ENCODE measurements at places on chromosomes 12 and 14.

GRCh38 chr12:57772429-57773322, at the start of gene EEF1AKMT3:
Gene EEF1AKMT3, plus strand, starts transcription at chr12:57772614. Its CDS starts 111 bp downstream, at chr12:57772725.
- DNase-seq = no peak

DNA sequence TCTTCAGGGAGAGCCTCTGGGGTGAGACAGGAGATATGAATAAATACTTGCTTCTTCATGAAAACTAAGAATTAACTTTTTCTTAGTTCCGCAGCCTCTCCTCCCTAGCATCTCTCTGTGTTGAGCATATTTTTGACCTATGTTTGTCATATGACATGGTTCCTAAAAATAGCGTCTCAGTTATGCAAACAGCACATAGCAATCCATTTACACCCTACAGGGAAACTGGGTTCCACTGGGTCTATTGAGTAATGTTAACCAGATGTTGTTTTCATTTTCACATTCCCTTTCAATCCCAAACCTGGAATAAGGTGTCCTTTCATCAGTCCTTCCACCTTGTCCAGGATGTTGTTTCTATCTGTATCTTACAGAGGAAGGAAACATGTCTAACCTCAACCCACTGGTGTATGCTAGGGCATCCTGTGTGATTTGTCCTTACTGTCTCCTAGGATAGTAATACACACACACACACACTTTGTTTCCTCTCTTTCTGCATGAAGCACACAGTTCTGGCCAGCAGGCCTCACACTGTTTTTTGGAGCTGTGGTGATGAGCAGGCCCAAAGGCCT, 1543.5 kb downstream of the AACS start:
- no peak for DNase-seq

- DNase-seq = no peak
Measured at GRCh38 chr12:98453070-98453469, 62.3 kb upstream of the TMPO start.

DNA sequence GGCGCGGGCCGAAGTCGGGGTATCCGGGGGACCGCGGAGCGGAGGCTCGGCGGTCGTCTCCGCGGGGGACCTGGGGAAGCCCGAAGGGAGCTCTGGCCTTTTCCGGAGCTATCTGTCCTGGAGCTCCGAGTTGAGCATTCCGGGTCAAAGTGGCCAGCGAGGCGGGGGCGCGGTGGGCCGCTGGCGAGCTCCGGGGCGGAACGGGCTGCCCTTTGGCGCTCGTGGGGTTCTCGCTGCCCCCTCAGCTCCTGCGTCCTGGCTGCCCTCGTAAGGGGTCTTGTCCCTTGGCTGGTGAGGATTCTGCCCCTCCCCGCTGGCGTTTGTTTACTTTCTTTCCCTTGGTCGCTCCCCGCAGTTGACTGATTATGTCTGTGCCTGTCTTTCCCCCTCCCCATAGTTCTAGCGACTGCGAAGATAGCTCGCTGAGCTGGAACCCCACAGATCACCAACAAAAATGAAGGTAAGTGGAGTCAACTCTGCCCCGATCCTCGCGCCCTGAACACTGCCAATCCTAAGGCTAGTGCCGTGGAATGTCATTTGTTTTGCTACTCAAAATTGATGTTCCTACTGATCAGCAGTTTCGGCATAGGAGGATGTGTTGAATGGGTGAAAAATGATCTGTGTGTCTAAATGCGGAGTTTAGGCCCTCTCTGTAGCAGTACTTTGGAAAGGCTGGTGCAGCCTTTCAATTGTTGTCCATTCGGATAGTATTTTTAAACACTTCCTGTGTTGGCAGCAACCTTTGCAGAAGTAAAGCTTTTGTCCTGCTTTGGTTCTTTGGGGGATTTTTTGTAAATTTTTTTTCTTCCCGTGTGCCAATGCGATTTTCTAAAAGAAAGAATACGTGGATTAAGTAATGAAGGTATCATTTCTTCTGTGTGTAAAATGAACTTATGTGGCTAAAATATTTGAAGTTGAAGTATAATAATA, 1.3 kb downstream of the ARID4A start:
- DNase-seq = peak; percentile 17

DNA sequence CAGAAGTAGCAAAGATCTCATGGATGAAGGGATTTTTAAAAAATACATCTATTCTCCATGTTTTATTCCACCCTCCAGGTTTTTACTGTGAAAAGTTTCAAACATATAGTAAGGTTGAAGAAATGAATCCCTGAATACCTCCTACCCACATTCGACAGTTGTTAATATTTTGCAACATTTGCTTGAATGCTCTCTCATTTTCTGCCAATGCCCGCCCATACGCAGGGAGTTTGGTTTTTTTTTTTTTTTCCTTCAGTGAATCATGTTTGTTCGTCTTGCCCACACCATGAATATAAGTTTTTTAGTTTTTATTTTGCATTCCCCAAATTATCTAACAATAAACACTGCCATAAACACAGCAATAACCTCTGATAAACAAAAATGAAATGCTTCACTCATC, 82.9 kb downstream of the MAP1LC3B2 start:
- DNase-seq = no peak

- DNase-seq = no peak
Measured at GRCh38 chr14:59249029-59249428, 60.6 kb downstream of the DAAM1 start.

GRCh38 chr12:111640506-111640905, 41.4 kb upstream of the ATXN2 start:
- no peak for DNase-seq

DNA sequence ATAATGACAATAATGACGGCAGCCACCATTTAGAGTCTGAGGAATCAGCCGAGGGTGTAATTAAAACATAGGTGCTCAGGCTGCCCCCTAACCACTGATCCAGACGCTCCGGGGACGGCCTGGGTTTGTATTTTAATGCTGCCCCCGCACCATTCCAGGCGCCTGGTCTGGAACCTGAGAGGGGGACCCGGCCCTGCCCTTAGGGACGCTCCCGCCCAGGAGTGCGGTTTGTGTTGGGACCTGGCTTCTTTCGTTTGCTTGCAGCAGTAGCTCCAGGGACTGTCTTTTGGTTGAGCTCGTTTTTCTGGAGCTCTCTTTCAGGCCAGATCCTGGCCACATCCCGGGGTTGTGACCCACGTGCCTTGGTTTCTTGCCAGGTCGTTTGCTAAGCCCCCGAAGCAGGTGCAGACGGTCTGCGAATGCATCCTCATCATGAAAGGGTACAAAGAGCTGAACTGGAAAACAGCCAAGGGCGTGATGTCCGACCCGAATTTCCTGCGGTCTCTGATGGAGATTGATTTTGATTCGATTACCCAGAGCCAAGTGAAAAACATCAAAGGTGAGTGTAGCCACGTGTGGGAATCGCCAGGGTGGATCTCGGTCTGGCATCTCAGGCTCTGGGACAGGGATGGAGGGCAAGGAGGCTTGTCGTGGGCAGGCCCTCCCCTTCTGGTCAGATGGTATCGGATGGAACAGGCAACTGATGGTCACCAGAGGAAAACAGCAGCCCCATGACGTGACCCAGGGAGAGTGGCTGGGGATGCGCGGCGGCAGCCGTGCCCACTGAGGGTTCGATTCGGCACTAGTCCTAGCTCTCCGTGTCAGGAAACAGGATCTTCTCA, 63.5 kb downstream of the CCDC92 start:
- DNase-seq = no peak

GRCh38 chr14:35247777-35248475, 44.3 kb upstream of the PSMA6 start:
- no peak for DNase-seq

DNA sequence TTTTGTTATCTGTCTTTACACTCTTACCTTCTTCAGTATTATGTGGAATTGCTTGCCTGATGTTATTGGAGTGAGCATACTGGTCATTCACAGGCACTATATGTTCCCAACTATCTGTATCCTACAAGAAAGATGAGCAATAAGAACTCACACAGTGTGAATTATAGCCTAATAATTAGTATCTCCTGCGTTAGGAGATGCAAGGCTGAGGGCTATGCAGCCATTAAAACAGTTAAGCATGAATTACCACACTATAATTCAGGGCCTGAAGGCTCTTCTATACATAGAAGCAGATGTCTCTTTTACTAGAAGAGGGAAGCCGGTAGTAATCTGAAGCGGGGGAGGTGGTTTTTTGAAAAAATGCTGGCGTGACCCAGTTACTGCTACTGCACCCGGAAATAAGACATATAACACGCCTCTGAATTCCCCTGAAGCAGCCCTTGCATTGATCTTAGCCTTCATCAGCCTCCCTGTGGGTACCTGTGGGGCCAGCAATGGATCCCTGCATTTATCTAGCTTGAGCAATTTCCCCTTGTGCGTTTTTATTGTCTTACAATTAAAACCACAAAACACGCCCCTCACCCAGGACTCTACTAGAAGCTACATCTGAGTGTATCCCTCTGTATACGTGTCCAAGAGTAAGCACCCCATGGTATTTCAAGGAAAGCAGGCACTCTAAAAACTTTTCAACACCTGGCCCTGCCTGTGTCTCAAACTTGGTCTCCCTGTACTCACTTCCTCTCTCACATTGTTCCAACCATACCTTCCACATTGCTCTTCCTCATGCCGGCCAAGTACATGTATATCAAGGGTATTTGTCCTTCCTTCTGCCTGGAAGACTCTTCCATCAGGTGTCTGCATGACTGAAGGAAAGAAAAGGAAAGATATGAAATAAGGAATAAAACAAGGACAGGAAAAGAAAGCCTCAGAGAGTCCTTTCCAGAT, 210.9 kb upstream of the ARID2 start:
- peak; percentile 7 for DNase-seq

- DNase-seq = peak; percentile 65
Measured at GRCh38 chr12:49553512-49554088, 14.3 kb downstream of the MCRS1 start.

GRCh38 chr12:29072631-29073030, 76.4 kb upstream of the FAR2 start:
- no peak for DNase-seq

DNA sequence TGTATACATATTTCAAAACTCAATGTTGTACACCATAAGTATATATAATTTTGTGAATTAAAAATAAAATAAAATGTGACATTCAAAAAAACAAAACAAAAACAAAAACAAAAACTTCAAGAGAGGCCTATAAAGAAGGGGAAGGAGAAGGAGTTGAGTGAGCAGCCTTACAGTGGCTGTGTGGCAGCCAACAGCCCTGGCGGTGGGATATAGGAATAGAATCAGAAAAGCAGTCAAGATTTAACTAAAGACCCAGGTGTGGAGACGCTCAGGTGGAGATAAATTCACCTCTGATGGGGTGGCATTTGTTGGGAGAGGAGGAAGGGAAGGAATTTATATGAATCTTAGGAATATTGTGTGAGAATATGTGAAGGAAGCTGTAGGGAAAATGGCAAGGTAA, 41.8 kb upstream of the E2F7 start:
- DNase-seq = no peak

DNA sequence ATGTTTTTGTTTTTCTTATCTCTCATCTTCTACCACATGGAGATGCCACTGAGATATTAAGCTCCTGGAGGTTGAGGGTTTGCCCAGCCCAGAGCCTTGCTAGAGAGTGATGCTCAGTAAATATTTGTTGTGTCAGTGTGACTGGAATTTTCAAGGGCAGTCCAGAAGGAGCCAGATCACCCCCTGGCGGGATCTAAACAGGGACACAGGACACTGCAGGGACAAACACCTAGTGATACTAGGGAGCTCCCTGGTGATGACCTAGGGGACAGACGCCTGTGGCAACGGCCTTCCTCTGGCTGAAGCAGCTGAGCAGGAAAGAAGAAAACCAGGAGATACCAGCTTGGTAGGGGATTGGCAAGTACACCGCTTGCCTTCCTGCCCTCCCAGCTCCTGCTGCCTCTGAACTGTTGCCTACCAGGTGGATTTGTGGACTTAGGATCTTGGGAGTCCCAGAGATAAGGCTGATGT, 714.4 kb upstream of the TBX3 start:
- no peak for DNase-seq

DNA sequence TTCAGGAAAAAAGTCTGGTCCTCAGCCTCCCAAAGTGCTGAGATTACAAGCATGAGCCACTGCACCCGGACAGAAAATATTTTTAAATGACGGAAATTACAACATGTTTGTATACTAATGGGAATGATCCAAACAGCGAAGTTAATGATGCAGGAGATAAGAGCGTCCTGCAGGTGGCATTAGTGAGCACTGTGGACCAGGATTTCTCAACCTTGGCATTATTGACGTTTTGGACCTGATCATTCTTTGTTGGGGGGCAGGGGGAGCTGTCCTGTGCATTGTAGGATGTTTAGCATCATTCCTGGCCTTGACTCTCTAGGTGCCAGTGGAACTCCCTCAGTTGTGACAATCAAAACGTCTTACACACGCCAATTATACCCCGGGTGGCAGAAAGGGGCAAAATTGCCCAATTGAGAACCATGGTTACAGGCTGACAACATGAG, 34.1 kb downstream of the SCFD1 start:
- DNase-seq = peak; percentile 8

- DNase-seq = no peak
Measured at GRCh38 chr12:19450362-19450761, 11.1 kb downstream of the AEBP2 start.

DNA sequence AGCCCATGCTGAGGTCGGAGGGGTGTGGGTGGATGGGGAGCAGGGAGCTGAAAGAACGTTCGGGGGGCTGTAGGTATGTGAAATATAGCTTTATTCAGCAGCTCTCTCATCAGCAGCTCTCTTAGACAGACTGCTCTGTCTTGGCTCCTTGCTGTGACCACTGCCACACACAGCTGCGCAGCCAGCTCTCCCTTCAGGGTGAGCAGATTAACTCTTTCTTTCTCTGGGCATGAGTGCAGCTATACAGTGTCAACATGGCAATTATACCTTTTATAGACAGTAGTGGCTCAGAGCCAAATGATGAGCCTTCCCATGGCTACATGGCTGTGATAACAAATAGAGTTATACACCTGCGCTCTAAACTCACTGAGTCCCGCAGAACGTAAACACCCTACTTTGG, 137.7 kb upstream of the NEDD1 start:
- DNase-seq = no peak

- DNase-seq = no peak
Measured at GRCh38 chr14:87171141-87171540, 821.8 kb downstream of the GALC start.

- no peak for DNase-seq
Measured at GRCh38 chr12:98419081-98419794, 96.2 kb upstream of the TMPO start.

GRCh38 chr14:100582496-100583165, 4.6 kb downstream of the BEGAIN start:
- no peak for DNase-seq

DNA sequence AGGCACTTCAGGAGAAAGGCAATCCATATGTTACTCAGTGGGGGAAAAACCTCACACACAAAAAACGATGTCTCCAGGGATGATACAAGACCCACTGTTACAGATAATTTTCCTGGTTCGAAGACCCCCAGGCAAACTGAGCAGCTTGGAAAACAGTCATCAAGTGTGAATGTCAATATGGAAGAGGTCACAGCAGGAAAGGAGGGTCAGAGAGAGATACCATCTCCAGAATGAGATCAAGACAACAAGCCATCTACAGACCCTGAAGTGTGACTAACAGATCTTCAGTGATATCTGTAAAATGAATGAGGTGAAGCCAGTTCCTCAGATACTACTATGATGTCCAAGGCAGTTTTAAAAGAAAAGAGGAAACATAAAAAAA, 28.6 kb downstream of the GNS start:
- DNase-seq = no peak

GRCh38 chr14:54735424-54735823, 167.2 kb downstream of the GCH1 start:
- DNase-seq = no peak

All from SW480 (cell line).